Activated T-helper 1 cell treated with anti-CD3 and anti-CD28 coated beads, Interleukin-12 subunit alpha, Interleukin-12 subunit beta, Interleukin-2, Interleukin-4 antibody, amounts not matched to agents 30 ng/mL and 10 ng/mL and 1 ng/mL, durations not matched to agents 14 hours and 24 hours and 36 hours (primary cell): ENCODE measurements at places on chromosomes 3 and 15.

DNA sequence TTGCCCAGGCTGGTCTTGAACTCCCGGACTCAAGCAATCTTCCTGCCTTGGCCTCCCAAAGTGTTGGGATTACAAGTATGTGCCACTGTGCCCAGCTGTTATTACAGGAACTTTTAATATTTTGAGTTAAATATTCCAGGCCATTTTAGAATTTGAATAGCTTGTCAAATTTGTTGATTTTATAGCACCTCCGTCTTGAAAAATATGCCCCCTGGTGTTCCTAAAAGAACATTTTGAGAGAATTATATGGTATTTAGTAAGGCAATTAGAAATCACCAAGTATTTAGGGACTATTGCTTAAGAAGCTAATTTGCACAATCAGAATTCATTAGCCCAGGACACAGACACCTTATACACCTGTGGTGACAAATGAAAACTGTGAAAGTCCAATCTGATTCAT is 23.7 kb downstream of the PDE8A start:
- H3K36me3 ChIP-seq: peaks cover 1% of the 10 kb centered on the region
- H3K27me3 ChIP-seq: no peaks in the 10 kb centered on the region
- H3K4me3 ChIP-seq: no peak overlapping the region
- no peak for DNase-seq
- no peak overlapping the region for H3K27ac ChIP-seq
- H3K4me1 ChIP-seq: peaks cover 15% of the 10 kb centered on the region

- H3K27me3 ChIP-seq: peaks cover 4% of the 10 kb centered on the region
- H3K4me3 ChIP-seq: no peak overlapping the region
- no peak overlapping the region for H3K27ac ChIP-seq
- no peaks in the 10 kb centered on the region for H3K4me1 ChIP-seq
These were observed 667.1 kb upstream of the ADAMTS9 start for GRCh38 chr3:65354880-65355279.

GRCh38 chr3:108936924-108937689 is 16.6 kb downstream of the GUCA1C start:
- no peak overlapping the region for H3K4me3 ChIP-seq
- DNase-seq: no peak
- no peaks in the 10 kb centered on the region for H3K27me3 ChIP-seq
- no peaks in the 10 kb centered on the region for H3K36me3 ChIP-seq
- no peak overlapping the region for H3K27ac ChIP-seq

DNA sequence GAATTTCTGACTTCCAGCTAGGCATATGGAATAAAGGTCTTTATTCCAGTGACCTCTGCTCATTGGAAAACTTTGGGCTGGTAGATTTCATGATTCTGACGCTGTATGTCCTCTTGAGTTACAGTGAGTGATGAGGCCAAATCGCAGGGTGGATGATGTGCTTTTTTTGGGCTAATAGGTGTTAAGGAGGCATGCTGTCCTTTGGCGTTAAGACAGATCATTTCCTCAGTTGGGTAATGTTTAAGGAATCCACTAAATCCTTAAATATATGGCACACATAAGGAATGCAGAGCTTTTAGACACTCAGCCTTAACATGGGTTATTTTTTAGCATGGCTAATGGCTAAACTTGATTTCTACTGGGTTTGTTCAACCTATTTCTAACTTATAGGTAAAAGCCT is 87.9 kb downstream of the LPP start:
- no peak overlapping the region for H3K27ac ChIP-seq
- no peak overlapping the region for H3K4me3 ChIP-seq
- peaks cover 17% of the 10 kb centered on the region for H3K36me3 ChIP-seq
- no peaks in the 10 kb centered on the region for H3K27me3 ChIP-seq
- DNase-seq: no peak

- H3K27ac ChIP-seq: no peak overlapping the region
- H3K4me3 ChIP-seq: peak overlapping the region; percentile 59
- no peak for DNase-seq
- peaks cover 10% of the 10 kb centered on the region for H3K4me1 ChIP-seq
- H3K27me3 ChIP-seq: peaks cover 33% of the 10 kb centered on the region
These were observed 58.5 kb upstream of the FAM174B start for GRCh38 chr15:92714077-92714476.

DNA sequence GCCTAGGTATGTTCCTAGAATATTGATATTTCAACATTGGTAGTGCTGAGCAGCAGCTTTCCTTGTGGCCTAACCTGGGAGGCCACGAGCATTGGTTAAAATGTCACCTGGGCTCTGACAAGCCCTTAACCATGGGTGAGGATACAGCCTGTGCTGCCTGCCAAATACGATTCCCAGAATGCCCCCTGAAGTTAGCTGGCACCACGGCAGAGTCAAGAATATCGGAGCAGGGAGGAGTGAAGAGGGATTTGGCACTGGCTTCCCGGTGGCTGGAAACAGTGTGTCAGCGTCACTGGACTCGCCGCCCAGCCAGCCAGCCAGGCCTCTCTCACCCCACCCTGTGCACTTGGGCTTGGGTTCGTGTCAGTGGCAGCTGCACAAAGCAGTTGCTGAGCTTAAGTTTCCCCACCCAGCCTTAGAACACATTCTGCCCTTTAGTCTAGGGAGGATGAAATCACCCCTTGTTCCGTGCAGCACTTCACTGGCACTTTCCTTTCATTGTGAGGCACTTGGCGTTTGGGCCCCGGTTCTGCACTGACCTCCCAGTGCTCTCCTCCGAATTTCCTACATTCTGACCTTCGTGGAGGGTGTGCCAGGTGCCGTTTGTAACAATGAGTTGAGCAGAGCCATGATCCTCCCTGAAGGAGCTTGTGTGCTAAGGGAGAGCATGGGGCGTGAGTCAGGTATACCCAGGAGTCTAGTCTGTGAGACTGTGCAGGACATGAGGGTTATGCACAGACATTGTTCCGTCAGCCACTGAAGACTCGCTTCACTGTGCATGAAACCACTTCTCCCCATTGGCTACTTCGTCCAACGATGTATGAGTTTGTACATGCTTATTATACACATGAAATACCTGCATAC is 152.8 kb upstream of the BHLHE40 start:
- peaks cover 69% of the 10 kb centered on the region for H3K36me3 ChIP-seq
- H3K4me3 ChIP-seq: peak overlapping the region; percentile 86
- DNase-seq: no peak
- H3K4me1 ChIP-seq: peaks cover 95% of the 10 kb centered on the region
- H3K27me3 ChIP-seq: no peaks in the 10 kb centered on the region
- peak overlapping the region; percentile 100 for H3K27ac ChIP-seq

- no peak for DNase-seq
- no peak overlapping the region for H3K27ac ChIP-seq
- H3K36me3 ChIP-seq: no peaks in the 10 kb centered on the region
- H3K27me3 ChIP-seq: no peaks in the 10 kb centered on the region
These were observed 1300.1 kb upstream of the ALCAM start for GRCh38 chr3:104066658-104067057.

DNA sequence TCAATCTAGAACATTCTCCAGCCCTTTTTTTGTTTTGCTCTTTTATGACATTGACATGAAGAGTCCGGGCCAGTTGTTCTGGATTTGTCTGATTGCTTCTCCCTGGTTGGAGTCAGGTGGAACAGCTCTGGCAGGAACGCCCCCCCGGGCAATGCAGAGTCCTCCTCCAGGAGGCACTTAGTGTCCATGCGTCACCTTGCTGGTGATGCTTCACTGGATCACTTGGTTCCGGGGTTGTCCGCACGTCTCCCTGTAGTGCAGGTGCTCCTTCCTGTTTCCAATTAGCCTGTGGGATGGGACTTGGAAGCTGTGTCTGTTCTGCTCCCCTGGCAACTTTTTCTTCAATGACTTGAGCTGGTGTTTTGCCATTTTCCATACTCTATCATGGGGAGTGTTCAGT is 9.8 kb downstream of the CSK start:
- DNase-seq: no peak
- H3K27me3 ChIP-seq: no peaks in the 10 kb centered on the region
- peaks cover 44% of the 10 kb centered on the region for H3K36me3 ChIP-seq
- peaks cover 84% of the 10 kb centered on the region for H3K4me1 ChIP-seq
- peak overlapping the region; percentile 75 for H3K4me3 ChIP-seq

DNA sequence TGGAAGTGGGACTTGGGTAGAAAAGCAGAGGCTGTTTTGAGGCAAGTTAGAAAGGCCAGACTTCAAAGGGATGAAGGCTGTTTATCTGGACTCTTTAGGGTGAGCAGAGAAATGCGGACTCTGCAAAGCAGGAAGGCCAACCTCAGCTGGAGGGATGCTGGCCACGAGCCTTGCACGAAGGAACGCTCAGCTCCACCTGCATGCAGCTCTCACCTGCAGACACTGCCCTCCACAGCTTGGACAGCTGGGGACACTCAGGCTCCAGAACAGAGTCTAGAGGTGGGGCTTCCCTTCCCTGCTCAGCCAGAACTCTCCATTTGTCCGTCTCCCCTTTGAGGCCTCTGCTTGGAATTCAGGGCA is 229.7 kb downstream of the ADAMTS17 start:
- DNase-seq: no peak
- H3K27ac ChIP-seq: peak overlapping the region; percentile 93
- peaks cover 2% of the 10 kb centered on the region for H3K27me3 ChIP-seq
- H3K4me1 ChIP-seq: peaks cover 30% of the 10 kb centered on the region

- peaks cover 8% of the 10 kb centered on the region for H3K4me1 ChIP-seq
- H3K36me3 ChIP-seq: no peaks in the 10 kb centered on the region
- H3K4me3 ChIP-seq: no peak overlapping the region
- no peak overlapping the region for H3K27ac ChIP-seq
These were observed 53.5 kb upstream of the SPATA12 start for GRCh38 chr3:57006949-57007419.

DNA sequence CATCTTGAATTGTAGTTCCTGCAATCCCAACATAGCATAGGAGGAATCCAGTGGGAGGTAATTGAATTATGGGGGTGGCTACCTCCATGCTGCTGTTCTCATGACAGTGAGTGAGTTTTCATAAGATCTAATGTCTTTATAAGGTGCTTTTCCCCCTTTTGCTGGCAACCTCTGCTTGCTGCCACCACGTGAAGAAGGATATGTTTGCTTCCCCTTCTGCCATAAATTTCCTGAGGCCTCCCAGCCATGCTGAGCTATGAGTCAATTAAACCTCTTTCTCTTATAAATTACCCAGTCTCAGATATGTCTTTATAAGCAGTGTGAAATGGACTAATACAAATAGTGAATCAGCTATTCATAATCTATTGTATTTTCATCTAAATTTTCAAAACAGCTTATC is 537.3 kb downstream of the EPHA3 start:
- no peak for DNase-seq
- H3K27ac ChIP-seq: no peak overlapping the region
- H3K27me3 ChIP-seq: no peaks in the 10 kb centered on the region
- no peak overlapping the region for H3K4me3 ChIP-seq

DNA sequence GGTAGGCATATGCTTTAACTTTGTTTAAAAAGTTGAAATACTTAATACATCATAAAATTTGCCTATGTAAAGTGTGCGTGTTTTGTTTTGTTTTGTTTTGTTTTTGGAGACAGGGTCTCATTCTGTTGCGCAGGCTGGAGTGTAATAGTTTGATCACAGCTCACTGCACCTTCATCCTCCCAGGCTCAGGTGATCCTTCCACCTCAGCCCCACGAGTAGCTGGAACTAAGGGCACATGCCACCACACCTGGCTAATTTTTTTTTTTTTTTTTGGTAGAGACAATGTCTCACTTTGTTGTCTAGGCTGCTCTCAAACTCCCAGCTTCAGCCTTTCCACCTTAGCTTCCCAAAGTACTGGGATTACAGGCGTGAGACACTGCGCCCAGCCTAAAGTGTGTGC is 42.5 kb downstream of the RAB7A start:
- no peak for DNase-seq
- H3K36me3 ChIP-seq: peaks cover 22% of the 10 kb centered on the region
- H3K27ac ChIP-seq: no peak overlapping the region

GRCh38 chr3:197327701-197328100 is 29.3 kb upstream of the DLG1 start:
- peaks cover 13% of the 10 kb centered on the region for H3K27me3 ChIP-seq
- H3K4me3 ChIP-seq: no peak overlapping the region
- H3K36me3 ChIP-seq: no peaks in the 10 kb centered on the region
- DNase-seq: no peak
- no peak overlapping the region for H3K27ac ChIP-seq

GRCh38 chr3:9994086-9994844 is 7.6 kb upstream of the EMC3 start:
- no peak for DNase-seq
- H3K4me3 ChIP-seq: no peak overlapping the region
- H3K36me3 ChIP-seq: peaks cover 23% of the 10 kb centered on the region
- no peaks in the 10 kb centered on the region for H3K4me1 ChIP-seq
- no peaks in the 10 kb centered on the region for H3K27me3 ChIP-seq

GRCh38 chr3:159634483-159634882 is 354.2 kb upstream of the IL12A start:
- DNase-seq: no peak
- H3K27me3 ChIP-seq: no peaks in the 10 kb centered on the region
- H3K4me1 ChIP-seq: no peaks in the 10 kb centered on the region

- no peaks in the 10 kb centered on the region for H3K36me3 ChIP-seq
- no peak overlapping the region for H3K27ac ChIP-seq
- H3K4me3 ChIP-seq: no peak overlapping the region
These were observed 365.9 kb upstream of the THBS1 start for GRCh38 chr15:39215015-39215414.

GRCh38 chr3:33035596-33035995 is 61.4 kb downstream of the GLB1 start:
- peaks cover 20% of the 10 kb centered on the region for H3K4me1 ChIP-seq
- no peak overlapping the region for H3K27ac ChIP-seq
- H3K4me3 ChIP-seq: no peak overlapping the region
- DNase-seq: no peak
- H3K36me3 ChIP-seq: peaks cover 37% of the 10 kb centered on the region

DNA sequence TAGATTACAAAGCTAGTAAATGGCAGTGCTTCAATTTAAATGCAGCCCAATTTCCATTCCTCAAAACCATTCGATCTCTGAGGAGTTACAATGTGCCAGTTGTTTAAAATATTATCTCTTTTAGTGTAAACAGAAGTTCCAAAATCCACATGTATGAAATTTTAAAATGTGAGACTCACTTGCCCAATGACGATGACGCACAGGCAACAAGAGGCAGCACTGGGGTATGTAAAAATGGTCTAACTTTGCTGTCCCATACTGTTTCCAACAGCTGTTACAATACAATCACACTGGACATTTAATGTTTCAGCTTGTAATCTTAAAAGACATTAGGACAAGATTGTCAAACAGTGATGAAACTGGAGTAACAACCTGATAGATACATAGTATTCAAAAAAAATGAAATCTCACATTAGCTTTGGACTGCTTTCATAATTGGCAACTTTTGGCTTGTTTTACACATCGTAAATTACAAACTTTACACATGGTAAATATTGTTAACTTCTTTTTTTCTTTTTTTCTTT is 12.2 kb downstream of the SLTM start:
- no peak for DNase-seq
- peaks cover 26% of the 10 kb centered on the region for H3K4me1 ChIP-seq
- peaks cover 24% of the 10 kb centered on the region for H3K36me3 ChIP-seq
- no peak overlapping the region for H3K4me3 ChIP-seq

GRCh38 chr15:90008607-90009006 is 7.5 kb downstream of the ZNF710 start:
- H3K27me3 ChIP-seq: no peaks in the 10 kb centered on the region
- H3K27ac ChIP-seq: no peak overlapping the region
- H3K36me3 ChIP-seq: peaks cover 31% of the 10 kb centered on the region
- no peak for DNase-seq
- peaks cover 65% of the 10 kb centered on the region for H3K4me1 ChIP-seq
